ENCODE measurements at places on chromosomes 5 and 9.

DNA sequence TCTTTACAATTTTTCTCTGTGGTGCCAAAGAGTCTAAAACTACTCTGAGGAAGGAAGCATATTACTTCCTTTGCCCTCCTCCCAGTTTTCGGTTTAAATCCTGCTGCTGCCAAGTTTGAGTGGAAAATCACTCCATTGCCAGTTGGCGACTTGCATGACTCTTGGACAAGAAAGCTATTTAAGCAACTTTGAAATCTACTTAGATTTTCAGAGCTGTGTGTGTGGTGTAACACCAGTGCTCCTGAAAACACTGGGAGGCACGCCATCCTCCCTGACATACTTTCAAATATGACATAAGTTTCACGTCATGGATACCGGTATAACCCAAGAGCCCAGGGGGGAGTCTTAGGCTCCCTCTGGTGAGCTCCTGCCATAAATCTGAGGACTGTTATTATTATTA, 83.5 kb upstream of the RIOK2 start:
- DNase-seq: peak; percentile 19

DNA sequence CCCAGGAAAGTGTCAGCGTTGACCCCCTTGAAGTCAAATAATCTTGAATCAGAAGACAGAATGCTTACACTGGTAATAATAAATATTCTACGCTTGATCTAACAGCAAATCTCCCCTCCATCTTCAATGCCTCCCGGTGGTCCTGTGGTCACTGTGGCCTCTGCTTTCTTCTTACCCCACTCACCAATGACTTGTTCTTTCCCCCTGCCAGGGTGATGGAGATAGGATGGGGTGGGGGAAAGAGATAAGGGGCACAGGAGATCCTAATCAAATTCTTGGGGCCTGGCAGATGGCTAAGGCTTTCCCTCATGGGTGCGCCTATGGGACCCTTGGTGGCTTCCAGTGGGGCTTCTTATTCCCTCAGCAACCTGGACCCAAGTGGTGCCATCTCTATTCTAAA, 152.6 kb upstream of the EGFLAM start:
- DNase-seq: no peak

GRCh38 chr9:35636135-35636876, 14.4 kb downstream of the SIT1 start:
- DNase-seq: no peak

- no peak for DNase-seq
These were observed 137.2 kb downstream of the PRKACG start for GRCh38 chr9:68876681-68877080.
